Mesenteric fat pad (tissue), 1 donor: ENCODE measurements at places on chromosomes 5 and 9.

DNA sequence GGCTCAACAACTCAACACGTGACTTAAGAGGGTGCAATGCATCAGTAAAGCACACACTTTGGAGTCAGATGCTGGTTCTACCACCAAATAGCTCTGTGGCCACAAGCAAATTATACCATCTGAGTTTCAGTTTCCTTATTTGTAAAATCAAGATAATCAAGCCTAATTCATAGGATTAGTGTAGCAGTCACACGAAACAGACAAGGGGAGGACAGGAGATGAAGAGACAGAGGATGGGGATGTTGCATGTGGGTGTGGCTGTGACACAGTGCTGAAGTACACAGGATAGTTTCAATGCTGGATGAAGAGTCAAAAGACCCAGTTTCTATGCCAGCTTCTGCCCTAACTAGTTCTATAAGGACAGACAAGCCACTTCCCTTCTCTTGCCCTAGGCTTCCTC lies 60.2 kb downstream of the SPOCK1 start:
- no peak for DNase-seq

DNA sequence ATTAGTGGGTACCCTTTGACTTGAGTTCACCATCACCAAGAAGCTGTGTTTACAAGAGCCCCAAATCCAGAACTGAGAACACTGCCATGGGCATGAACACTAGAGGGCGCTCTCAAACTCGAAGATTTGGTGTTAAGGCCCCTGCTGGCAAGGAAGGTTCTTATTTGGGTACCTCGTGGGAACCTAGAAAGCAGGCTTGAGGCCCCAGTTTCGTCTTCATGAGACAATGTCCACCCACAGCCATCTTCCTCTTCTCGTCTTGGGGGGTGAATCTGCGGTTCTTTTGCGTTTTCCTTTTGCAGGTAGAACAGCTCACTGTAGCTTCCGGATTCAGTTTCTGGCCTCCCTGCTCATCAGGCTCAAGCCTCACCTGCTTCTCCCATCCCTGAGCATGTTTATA lies 184.0 kb downstream of the SEMA5A start:
- no peak for DNase-seq

- no peak for DNase-seq
Measured at GRCh38 chr5:111655169-111655924, 101.6 kb downstream of the NREP start.

- no peak for DNase-seq
Measured at GRCh38 chr5:18270635-18271338, 636.5 kb downstream of the TAF11L14 start.

- no peak for DNase-seq
Measured at GRCh38 chr9:99130069-99130468, 25.2 kb downstream of the TGFBR1 start.

DNA sequence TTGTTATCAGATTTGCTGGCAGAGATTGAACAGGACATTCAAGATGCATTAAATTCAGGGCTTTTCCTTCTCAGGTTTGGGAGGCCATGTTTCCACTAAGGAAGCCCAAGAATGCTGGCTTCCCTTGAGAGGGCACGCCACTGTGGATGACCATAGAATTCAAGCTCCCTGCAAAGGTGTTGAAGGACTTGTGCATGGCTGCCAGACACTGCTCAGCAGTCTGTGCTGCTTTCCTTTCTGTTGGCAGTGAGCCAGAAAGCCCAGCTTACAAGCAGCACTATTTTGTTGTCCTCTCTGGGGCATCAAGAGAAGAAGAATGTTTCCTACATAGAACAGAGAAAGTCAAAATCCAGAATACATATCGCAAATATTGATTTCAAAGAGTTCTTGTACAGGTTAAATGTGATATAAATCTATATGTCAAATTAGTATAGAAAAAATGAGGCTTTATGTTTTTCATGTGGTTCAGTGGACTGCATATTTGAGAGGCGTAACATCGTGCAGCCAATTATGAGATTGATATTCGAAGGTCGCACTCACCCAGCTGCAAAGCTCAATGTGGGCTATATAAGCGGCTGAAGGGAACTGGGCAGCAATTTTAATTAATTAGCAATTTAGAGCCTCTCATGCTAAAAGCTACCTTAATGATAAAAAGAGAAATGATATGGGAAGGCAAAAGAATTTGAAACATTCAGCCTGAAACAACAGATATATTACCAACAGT lies 103.1 kb upstream of the ISL1 start:
- DNase-seq, result no peak

DNA sequence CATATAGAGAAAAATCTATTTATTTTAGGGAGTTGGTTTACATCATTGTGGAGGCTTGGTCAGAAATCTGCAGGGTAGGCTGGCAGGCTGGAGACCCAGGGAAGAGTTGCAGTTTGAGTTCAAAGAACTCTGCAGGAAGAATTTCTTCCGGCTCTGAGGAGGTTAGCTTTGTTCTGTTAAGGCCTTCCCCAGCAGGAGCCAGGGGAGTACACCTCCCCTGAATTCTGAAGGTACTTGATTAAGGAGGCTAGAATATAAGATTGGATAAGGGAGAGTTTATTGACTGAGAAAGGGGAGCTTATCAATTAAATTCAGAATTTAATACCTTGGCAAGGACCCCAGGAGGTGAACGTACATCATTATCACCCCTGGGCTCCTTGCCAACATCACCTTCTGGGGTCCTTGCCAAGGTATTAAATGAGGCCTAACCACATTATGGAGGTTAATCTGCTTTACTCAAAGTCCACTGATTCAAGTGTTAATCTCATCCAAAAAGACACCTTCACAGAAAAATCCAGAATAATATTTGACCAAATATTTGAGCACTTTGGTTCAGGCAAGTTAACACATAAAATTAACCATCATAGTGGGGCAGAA lies 351.7 kb downstream of the CWC27 start:
- no peak for DNase-seq

GRCh38 chr5:76841361-76841760 lies 8.5 kb upstream of the S100Z start:
- no peak for DNase-seq

DNA sequence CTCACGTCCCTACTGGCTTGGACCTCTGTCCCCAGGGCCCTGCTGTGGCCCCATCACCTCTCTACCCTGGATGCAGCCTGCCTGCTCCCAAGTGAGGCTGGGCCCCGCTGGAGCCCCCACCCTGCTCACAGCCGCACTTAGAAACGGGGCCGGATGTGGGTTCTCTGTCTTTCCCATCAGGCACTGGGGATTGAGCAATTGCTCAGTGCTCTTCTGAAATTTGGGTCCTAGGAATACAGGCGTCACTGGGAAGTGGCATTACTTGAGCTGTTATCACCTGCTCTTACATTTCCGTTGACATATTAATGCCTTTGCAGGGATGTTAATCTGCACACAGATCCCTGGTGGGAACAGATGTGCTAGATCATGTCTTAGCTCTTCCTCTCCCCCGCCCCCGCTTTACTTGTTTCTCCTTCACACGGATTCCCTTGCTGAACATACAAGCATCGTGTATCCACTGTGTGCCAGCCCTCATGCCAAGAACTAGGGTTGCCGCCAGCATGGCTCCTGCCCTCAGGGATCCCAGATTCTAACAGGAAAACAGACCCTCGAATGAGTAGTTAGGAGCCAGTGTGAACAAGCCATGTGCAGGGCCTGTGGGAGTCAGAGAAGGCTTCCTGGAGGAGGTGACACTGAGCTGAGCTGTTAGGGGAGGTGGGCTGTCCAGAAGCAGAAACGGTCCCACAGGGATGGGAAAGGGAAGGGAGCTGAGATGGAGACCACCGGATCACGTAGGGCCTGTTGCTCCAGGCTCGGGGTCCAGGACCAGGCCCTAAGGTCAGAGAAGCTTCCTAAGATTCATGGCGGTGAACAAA lies 65.1 kb downstream of the NEK6 start:
- no peak for DNase-seq

DNA sequence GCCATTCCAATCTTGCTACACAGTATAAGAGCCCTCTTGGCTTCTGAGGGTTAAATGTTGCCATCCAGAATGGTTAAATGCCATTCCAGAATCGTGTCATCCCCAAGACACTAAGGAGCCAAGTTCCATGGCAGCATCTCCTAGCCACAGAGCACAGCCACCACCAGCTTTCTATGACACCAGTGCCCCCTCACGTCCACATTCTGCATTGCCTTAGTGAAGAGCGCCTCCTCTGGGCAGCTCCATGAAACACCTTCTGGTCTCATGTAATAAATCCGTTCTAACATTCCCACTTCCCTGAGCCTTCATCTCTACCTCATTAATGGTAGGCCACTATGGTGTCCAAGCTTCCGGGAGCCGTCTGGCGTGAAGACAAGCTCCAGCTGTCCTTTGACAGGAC lies 12.4 kb downstream of the CBY3 start:
- DNase-seq, result no peak

DNA sequence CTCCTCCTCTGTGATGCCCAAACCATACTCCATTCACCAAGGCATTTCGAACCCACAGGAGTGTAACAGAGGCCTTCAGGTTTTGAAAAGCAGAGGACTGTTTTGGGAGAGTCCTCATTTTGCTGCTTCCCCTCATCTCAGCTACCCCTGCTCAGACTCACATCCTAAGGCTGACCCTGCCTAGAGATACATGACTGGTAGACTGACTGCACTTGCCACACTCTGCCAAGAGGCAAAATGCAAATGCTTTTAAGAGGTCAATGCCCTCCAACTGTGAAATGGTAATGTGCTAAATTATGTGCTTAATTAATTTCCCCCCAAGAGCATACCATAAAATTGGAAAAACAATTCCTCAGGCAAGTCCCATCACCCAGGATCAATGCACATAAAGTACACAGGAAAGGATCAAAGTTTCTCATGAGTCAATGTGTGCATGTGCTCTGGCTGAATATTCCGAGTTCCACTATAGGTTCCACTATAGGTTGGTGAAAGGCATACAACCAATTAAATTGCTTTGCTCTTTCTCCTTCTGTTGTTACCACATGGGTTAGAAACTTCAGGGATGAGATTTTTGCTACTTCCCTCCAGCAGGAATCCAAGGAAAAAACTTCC lies 87.0 kb downstream of the RGS7BP start:
- no peak for DNase-seq

DNA sequence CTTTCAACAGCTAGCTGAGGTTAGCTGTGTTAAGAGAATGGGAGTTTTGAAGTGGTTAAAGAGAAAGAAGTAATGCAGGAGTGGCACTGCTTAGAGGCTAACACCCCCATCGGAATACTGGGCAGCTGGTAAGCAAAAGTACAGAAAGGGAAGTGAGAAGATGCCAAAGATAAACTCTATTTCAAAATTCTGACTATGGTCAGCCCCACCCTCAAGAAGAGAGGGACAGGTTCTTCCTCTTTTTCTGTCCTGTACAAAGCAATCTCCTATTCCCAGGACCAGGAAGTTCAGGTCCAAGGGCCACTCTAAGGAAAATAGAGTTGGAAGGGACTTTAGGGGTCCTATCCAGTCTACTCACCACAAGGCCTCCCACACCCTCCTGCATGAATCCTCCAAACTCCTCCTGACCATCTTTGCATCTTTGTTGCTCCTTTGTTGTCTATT lies 45.9 kb upstream of the JAK2 start:
- DNase-seq, result no peak

- no peak for DNase-seq
Measured at GRCh38 chr5:72722792-72723452, 93.5 kb upstream of the TNPO1 start.
